ENCODE measurements at places on chromosomes 1 and 21.

DNA sequence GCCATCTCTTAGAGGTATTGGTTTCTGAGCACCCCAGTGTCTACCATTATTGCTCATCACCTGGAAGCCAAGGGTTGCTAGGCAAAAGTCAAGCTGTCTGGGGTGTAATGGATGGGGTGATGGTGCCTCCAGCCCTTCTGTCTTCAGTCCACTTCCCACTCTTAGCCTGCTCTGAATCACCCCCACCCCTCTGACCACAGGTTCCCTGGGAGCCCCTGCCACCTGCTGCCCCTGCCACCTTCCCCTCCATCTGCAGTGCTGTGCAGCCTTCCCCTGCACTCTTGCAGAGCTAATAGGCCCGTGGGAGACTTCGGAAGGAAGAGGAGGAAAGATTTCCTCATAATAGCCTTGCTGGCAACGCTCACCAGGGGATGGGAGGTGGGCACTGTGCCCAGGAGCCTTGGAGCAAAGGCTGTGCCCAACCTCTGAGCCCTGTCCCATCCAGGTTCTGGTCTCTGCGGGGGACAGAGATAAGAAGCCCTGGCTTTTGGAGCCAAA, 35.5 kb downstream of the CAPN2 start:
- DNase-seq: no peak

DNA sequence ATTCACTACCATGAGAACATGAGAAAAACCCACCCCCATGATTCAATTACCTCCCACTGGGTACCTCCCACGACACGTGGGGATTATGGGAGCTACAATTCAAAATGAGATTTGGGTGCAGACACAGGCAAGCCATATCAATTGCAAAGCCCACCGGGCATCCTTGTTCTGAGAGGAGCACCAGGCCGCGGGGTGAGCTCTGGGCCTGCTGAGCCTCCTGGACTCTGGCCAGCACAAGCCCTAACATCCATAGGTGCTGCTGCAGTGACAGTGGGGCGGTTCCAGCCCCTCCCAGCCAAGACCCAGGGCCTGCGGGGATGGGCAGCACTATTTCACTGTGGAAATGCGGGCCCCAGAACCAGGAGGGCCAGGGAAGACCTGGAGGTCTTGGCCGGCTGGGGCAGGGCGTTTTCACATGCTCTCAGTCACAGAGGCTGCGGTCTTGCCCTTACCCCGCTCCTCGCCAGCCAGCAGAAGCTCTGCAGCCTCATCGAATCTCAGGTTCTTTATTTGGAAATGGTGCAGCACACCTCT, 103.8 kb downstream of the PCBP3 start:
- DNase-seq: no peak

- DNase-seq: no peak
Measured at GRCh38 chr1:70211541-70211940, 6.2 kb upstream of the LRRC40 start.

- DNase-seq: no peak
Measured at GRCh38 chr1:87739704-87740103, 411.0 kb downstream of the LMO4 start.

- DNase-seq: no peak
Measured at GRCh38 chr1:183003203-183003602, 20.0 kb upstream of the LAMC1 start.

- DNase-seq: no peak
Measured at GRCh38 chr1:244400974-244401373, 50.7 kb downstream of the ADSS2 start.

- no peak for DNase-seq
Measured at GRCh38 chr21:35136106-35136505, 87.0 kb upstream of the RUNX1 start.

GRCh38 chr1:19341201-19342061, 29.3 kb downstream of the SLC66A1 start:
- peak; percentile 91 for DNase-seq

DNA sequence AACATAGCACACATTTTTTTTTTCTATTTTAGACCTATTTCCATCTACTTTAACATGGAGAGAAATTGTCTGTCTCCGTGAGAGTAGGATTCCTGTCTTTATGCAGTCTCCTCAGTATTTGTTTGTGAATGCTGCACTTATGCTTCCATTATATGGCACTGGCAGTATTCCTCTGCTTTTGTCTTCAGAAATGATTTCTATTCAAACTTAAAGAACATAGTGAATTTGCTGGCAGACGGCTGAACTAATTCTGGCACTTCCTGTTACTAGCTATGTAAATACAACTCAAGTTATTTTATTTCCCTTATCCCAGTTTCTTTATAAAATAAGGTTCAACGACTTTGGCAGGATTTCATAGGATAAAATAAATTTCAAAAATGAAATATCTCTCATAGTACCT, 45.3 kb downstream of the KCTD3 start:
- DNase-seq: no peak

DNA sequence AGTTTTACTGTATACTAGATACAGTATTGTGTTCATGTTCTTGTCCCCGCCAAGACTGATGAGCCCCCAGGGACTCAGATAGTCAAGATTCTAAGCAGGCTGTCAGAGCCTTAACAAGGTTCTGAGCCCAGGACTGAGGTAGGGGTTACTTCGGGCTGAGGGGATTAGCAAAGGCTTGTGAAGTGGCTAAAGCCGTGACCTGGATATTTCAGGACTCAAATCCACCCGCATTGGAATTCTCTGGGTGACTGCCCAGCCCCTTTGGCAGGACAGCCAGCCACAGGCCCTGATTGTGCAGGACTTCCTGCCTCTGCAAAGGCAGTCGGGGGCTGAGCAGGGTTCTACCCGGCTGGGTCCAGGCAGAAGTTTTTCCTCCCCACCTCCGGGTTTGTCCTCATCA, at the start of gene PLA2G5:
PLA2G5 (plus strand) TSS at position 321 of the 400 bp plus-strand sequence. CDS start 14,637 bp downstream, outside the sequence.
- DNase-seq: no peak

- DNase-seq: no peak
Measured at GRCh38 chr1:196858811-196859210, 29.0 kb upstream of the CFHR4 start.

DNA sequence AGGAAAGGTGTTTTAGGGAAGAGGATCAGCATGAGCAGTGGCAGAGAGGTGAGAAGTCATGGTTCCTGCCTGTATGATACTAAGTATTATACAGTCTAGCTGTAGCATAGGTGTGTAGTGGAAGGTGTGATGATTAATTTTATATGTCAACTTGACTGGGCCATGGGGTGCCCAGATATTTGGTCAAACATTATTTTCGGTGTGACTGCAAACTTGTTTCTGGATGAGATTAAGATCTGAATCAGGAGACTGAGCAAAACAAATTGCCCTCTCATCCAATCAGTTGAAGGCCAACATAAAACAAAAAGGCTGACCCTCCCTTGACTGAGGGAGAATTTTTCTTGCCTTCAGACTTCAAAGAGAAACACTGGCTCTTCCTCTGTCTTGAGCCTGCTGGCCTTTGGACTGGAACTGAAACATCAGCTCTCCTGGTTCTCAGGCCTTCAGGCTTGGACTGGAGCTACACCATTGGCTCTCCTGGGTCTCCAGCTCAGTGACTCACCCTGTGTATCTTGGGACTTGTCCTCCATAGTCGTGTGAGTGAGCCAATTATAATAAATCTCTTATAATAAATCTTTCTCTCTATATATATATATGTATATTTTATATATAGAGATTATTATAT, 6.8 kb upstream of the CDC42 start:
- DNase-seq: no peak

DNA sequence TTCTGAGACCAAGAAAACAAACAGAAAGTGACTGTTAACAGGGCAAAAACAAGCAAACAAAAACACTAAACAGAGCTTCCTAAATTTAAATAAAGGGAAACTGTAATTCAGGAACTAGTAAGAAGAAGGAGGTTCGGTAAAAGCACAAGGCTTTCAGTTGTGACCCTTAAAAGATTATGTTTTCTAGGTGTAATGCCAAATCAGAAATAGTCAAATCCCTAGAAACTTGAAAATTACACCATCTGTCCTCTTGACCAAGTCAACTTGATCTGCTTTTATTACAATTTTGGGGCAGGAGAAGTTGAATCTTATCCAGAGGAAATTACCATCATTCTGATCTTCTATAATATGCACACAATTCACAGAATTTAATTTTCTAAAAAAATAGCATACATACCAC, 754.0 kb upstream of the ADGRL4 start:
- no peak for DNase-seq

DNA sequence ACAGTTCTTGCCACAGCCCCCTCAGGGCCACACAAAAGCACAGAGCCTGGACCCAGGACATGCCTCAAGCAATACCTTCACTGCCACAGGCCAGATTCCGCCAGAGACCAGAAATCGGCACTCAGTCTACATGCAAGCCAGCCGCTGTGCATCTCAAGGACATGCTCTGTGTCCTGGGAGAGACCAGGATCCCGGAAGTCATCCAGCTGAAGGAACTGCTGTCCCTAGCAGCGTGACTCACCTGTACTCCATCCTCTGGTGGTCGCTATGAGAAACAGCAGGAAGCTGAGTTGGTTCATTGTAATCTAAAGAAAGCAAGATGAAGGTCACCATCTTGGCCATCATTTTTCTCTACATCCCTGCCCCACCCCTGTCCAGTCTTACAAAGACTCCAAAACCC, 401 bp downstream of the ITLN1 start:
- no peak for DNase-seq

GRCh38 chr1:79839882-79840281, 833.4 kb upstream of the ADGRL4 start:
- DNase-seq: no peak

DNA sequence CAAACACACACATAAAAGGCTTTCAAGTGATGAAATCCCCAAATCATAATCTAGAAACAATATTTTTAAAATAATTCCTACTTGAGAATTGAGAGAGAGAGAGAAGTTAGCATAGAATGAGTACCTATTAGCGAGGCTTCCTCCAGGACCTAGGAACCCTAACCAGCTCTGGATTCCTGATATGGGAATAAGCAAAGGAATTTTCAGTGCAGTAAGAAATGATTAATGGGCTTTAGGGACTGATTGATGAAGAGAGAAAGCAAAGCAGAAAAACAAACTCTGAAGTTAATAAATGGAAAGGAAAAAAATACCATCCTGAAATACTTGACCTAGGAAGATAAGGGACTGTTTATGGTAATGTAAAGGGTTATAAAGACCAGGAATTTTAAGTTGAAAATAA, 60.6 kb downstream of the WARS2 start:
- no peak for DNase-seq

- no peak for DNase-seq
Measured at GRCh38 chr1:182051938-182052337, 9.6 kb downstream of the ZNF648 start.

- DNase-seq: peak; percentile 59
Measured at GRCh38 chr1:27153549-27153886, 1.4 kb downstream of the SLC9A1 start.

DNA sequence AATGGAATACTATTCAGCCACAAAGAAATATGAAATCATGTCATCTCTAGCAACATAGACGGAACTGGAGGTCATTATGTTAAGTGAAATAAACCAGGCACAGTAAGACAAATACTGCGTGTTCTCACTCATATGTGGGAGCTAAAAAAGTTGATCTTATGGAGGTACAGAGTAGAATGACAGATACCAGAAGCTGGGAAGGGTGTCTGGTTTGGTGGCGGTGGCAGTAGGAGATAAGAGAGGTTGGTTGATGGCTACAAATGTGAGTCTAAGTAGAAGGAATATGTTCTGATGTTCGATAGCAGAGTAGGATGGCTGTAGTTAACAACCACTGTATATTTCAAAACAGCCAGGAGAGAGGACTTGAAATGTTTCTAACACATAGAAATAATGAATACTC, 121.6 kb downstream of the PLPPR4 start:
- DNase-seq: no peak

DNA sequence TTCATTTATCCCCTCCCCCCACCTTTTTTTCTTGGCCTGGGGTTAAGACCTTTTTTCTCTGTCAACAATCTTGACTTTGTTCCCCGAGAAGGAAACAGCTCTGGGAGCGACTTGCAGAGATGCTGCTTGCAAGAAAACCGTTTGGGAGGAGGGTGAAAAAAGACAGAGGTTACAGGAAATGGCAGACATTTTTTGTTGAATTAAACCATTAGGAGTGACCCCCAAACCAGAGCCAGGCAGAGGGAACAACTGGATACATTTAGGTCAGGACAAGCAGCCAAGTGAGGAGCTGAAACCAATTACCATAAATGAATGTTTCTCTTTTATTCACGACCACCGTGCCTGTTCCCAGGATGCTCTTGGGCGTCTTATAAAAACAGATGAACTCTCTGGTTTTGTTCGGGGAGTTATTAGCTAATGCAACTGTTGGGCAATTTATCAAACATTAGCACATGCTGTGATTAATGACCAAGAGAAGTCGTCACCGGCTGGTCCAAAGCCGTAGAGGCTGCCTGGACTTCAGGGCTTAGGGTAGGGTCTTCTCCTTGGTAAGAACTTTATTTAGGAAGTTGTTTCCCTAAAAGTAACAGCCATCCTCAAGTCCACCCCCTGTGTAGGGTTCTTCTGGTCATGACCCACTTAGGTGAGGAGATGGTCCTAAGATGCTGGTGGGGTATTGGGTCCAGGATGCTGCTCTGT, 141.0 kb downstream of the FOXD2 start:
- DNase-seq: no peak

- no peak for DNase-seq
Measured at GRCh38 chr1:167463875-167464575, 54.3 kb downstream of the CD247 start.

DNA sequence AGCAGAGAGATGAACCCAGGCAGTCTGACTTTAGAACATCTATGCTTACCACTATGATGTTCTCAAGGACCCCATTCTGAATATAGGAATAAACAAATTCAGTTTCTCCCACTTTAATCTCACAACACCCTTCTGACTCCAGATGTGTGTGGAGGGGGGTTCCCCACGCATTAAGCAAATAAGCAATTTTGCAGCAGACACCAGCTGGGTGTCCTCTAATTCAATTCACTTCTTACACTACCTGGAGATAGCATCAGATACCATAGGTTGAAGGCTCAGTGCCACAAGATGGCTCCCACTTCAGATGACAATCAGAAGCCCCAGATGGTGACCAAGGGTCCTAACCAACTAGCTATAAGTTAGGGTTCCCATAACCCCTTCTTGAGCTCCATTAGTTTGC, 30.3 kb upstream of the CEP350 start:
- DNase-seq: no peak

DNA sequence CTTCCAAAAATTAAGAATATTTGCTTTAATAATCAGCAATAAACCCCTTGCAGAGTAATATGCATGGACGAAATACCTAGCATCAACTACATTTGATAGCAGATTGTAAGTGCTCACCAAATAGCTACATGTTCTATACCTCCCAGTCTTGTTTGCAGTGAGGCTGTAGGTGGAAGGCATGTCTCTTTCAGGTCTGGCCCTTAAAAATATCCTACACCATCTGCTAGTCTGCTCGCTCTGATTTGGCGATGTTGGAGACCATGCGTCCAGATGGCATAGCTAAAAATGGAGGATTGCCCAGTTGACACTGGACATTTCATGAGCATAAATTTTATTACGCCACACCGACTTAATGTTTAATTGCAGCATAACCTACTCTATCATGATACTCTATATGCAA, 47.1 kb downstream of the SSX2IP start:
- DNase-seq: no peak

Measured in Karpas-422 (cell line).